ENCODE measurements at places on chromosomes 13 and 19.
A peak's percentile ranks its signal among the peaks of the same experiment; 100 is the strongest.

- H3K27ac ChIP-seq, result peak overlapping the region; percentile 94
- peak; percentile 64 for DNase-seq
- peaks cover 2% of the 10 kb centered on the region for H3K36me3 ChIP-seq
- H3K27me3 ChIP-seq, result no peaks in the 10 kb centered on the region
These were observed 111.9 kb downstream of the KCNRG start for GRCh38 chr13:50126993-50127725.

GRCh38 chr19:3687393-3687773 lies 12.9 kb downstream of the PIP5K1C start:
- H3K4me1 ChIP-seq, result peaks cover 9% of the 10 kb centered on the region
- H3K27ac ChIP-seq, result no peak overlapping the region
- peaks cover 3% of the 10 kb centered on the region for H3K36me3 ChIP-seq

- H3K36me3 ChIP-seq, result no peaks in the 10 kb centered on the region
- no peak overlapping the region for H3K4me3 ChIP-seq
- DNase-seq, result no peak
- H3K27me3 ChIP-seq, result no peaks in the 10 kb centered on the region
- H3K27ac ChIP-seq, result no peak overlapping the region
- H3K4me1 ChIP-seq, result no peaks in the 10 kb centered on the region
These were observed 270.9 kb downstream of the LMO7 start for GRCh38 chr13:75907044-75907443.

GRCh38 chr13:91647361-91647990 lies 249.1 kb downstream of the GPC5 start:
- DNase-seq, result peak; percentile 50
- H3K27ac ChIP-seq, result no peak overlapping the region
- no peak overlapping the region for H3K4me3 ChIP-seq
- no peaks in the 10 kb centered on the region for H3K36me3 ChIP-seq

- H3K36me3 ChIP-seq, result no peaks in the 10 kb centered on the region
- no peaks in the 10 kb centered on the region for H3K27me3 ChIP-seq
- peaks cover 28% of the 10 kb centered on the region for H3K4me1 ChIP-seq
- H3K27ac ChIP-seq, result no peak overlapping the region
These were observed 11.1 kb downstream of the LYL1 start for GRCh38 chr19:13091400-13092157.

GRCh38 chr19:38506723-38507550 lies 73.4 kb downstream of the RYR1 start:
- no peaks in the 10 kb centered on the region for H3K27me3 ChIP-seq
- H3K4me3 ChIP-seq, result no peak overlapping the region
- no peak overlapping the region for H3K27ac ChIP-seq
- H3K4me1 ChIP-seq, result no peaks in the 10 kb centered on the region
- no peaks in the 10 kb centered on the region for H3K36me3 ChIP-seq

- no peaks in the 10 kb centered on the region for H3K4me1 ChIP-seq
- H3K4me3 ChIP-seq, result no peak within 1 kb of the TSS
- no peak for DNase-seq
- H3K36me3 ChIP-seq, result no peaks in the 10 kb centered on the region
- no peak within 1 kb of the TSS for H3K27ac ChIP-seq
These were observed at the start of gene ADAMTS10 for GRCh38 chr19:8610041-8610935. TSS of gene ADAMTS10 (minus strand) at chr19:8610715. CDS start at chr19:8605710, 5,005 bp downstream.

- no peaks in the 10 kb centered on the region for H3K36me3 ChIP-seq
- H3K27me3 ChIP-seq, result no peaks in the 10 kb centered on the region
- H3K4me1 ChIP-seq, result no peaks in the 10 kb centered on the region
- no peak overlapping the region for H3K27ac ChIP-seq
- H3K4me3 ChIP-seq, result no peak overlapping the region
- DNase-seq, result no peak
These were observed 529.3 kb upstream of the SPRY2 start for GRCh38 chr13:80870186-80870585.

DNA sequence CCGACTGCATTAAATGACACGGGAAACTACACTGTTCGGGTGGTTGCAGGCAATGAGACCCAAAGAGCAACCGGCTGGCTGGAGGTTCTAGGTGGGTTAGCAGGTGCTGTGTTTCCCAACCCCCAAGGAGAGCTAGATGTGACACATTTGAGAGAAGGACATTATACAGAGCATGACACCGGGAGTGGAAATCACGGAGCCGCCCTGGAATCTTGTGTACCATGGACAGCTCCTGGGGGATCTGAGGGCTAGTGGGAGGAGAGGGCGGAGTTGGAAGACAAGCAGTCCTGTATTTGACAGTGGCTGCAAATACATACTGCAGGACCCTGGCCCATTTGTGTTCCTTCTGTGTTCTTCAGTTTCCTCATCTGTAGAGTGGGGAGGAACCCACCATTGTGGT lies 2.3 kb downstream of the CEACAM18 start:
- no peak overlapping the region for H3K27ac ChIP-seq
- DNase-seq, result no peak
- no peaks in the 10 kb centered on the region for H3K36me3 ChIP-seq
- no peaks in the 10 kb centered on the region for H3K4me1 ChIP-seq

DNA sequence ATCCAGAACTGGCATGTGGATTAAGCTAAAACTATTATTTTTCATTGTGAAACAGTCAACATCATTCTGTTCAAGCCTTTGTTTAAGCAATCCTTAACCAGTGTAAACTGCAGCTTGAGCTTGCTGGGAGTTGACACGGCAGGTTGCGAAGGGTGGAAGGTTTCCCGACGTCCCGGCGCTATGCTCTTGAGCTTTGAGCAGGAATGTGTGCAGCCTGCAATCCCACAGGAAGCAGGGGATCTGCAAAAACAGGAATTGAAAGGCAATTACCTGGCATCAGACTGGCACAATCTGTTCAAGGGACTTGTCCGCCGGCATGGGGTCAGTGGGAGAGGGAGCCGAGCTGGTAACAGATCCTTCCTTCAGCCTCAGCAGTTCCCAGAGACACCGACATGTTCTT lies 586.7 kb upstream of the SGCG start:
- H3K27ac ChIP-seq, result no peak overlapping the region
- no peaks in the 10 kb centered on the region for H3K36me3 ChIP-seq
- H3K4me3 ChIP-seq, result no peak overlapping the region
- H3K4me1 ChIP-seq, result no peaks in the 10 kb centered on the region
- H3K27me3 ChIP-seq, result no peaks in the 10 kb centered on the region

GRCh38 chr13:76708138-76708688 lies 178.0 kb downstream of the KCTD12 start:
- DNase-seq, result no peak
- no peaks in the 10 kb centered on the region for H3K36me3 ChIP-seq
- H3K4me3 ChIP-seq, result no peak overlapping the region
- no peaks in the 10 kb centered on the region for H3K27me3 ChIP-seq
- no peak overlapping the region for H3K27ac ChIP-seq

DNA sequence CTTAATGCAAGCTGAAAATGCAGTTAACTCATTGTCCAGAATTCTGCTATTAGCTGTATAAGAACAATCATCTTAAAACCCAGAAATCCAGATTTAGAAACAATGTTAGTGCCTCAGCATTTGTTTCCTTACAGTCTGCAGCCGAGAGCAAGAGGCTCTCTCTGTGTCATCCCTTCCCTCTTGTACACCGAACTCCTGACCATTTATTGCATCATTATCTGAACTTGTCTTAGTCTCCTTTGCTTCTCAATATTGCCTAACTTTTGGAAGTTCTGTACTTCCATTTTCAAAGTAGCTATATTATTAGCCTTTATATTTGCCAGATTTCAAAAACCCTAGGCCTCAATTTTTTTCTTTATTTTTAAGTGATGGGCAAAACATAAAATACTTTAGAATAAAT lies 27.1 kb downstream of the RNASEH2B start:
- H3K27ac ChIP-seq, result no peak overlapping the region
- no peak for DNase-seq
- H3K4me1 ChIP-seq, result no peaks in the 10 kb centered on the region
- H3K4me3 ChIP-seq, result no peak overlapping the region
- H3K27me3 ChIP-seq, result no peaks in the 10 kb centered on the region

- H3K4me1 ChIP-seq, result no peaks in the 10 kb centered on the region
- no peak overlapping the region for H3K4me3 ChIP-seq
- no peaks in the 10 kb centered on the region for H3K36me3 ChIP-seq
- no peaks in the 10 kb centered on the region for H3K27me3 ChIP-seq
These were observed 30.7 kb upstream of the ASF1B start for GRCh38 chr19:14166999-14167575.

DNA sequence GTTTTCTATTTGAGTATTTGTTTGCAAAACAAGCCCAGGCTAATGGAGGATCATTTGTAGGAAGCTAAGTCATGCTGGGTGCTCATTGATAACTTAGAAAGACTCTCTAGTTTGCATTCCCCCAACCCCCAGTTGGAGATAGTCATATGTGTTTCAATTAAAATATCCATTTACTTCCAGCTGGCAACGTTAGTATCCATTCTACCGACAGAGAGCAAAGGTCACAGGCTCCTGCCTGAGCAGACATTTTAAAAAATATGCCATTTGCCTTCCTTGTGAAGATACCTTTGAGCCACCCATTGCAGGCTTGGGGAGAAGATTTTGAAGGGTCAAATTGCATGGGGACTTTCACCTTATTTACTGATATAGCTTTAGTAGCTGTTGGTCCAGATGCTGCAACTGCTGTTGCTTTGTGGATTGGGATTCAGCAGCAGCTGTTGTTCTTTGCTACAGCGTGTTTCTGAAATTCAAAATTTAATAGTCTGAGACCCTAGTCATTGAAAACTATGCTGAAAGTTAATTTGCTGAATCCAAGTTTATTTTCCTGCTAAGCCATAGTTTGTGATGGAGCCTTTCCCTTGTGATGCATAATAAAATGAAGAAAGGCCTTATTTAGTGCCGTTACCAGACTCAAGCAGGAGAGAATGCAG lies 335.1 kb downstream of the GPC6 start:
- H3K4me3 ChIP-seq, result no peak overlapping the region
- no peak for DNase-seq
- no peaks in the 10 kb centered on the region for H3K36me3 ChIP-seq
- H3K27ac ChIP-seq, result no peak overlapping the region
- no peaks in the 10 kb centered on the region for H3K27me3 ChIP-seq
- no peaks in the 10 kb centered on the region for H3K4me1 ChIP-seq

GRCh38 chr13:49908637-49909036 lies 27.5 kb downstream of the SPRYD7 start:
- DNase-seq, result peak; percentile 50
- no peak overlapping the region for H3K27ac ChIP-seq
- H3K4me3 ChIP-seq, result no peak overlapping the region
- no peaks in the 10 kb centered on the region for H3K4me1 ChIP-seq

GRCh38 chr13:52926971-52927370 lies 78.5 kb upstream of the PCDH8 start:
- no peaks in the 10 kb centered on the region for H3K36me3 ChIP-seq
- no peak for DNase-seq
- no peak overlapping the region for H3K27ac ChIP-seq
- H3K4me3 ChIP-seq, result no peak overlapping the region
- H3K27me3 ChIP-seq, result no peaks in the 10 kb centered on the region

DNA sequence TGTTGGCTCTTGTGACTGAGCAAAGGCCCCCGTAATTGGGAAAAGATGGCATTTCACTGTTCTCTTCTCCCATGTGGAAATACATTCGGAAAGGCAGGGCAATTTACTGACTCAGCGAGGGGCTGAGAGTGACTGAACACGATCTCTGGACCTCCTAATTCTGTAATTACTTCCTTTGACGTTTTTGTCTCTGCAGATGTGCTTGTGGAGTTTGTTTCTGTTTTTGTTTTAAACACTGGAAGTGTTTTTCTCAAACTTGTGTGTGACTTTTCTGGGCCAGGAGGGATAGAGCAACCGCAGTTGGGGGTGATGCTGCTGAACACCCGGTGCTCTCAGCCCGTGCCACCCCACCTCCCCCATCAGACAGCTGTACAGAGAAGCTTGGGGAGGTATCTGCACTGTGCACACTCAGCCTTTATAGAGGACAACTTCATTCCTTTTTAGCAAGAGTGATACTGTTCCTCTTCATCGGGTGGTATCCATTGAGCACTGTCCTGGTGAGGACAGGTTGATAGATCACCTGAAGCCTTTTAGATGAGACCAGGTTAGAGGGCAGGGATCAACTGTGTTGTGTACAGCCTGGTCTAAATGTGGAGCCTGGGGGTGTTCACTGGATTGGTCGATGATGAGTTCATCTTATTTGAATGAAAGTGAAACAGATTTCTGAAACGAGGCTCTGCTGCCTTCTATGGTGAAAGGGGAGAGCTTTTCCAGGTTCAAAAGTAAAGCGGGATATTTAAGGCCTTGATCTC lies 117.4 kb downstream of the ESD start:
- DNase-seq, result no peak
- no peaks in the 10 kb centered on the region for H3K27me3 ChIP-seq
- H3K27ac ChIP-seq, result no peak overlapping the region
- H3K36me3 ChIP-seq, result no peaks in the 10 kb centered on the region
- no peak overlapping the region for H3K4me3 ChIP-seq

DNA sequence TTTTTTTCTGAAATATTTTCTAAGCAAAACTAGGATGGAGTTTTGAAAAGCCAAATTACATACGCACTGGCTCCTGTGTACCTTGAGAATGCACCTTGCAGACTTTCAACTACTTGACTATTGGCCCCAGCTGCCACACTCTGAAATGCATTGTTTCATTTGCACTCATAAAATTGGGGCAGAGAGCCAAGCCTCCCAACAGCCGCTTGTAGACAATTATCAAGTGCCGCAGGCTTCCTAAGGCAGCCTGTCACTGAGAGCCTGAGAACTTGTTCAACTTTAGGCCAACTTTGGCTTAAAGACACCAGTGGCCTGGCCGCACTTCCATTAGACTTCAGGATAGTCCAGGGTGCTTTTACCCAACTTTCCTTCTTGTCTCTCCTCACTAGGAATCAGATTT lies 115.7 kb upstream of the STARD13 start:
- no peak overlapping the region for H3K27ac ChIP-seq
- no peaks in the 10 kb centered on the region for H3K4me1 ChIP-seq
- H3K36me3 ChIP-seq, result no peaks in the 10 kb centered on the region
- no peak for DNase-seq
- H3K4me3 ChIP-seq, result no peak overlapping the region

DNA sequence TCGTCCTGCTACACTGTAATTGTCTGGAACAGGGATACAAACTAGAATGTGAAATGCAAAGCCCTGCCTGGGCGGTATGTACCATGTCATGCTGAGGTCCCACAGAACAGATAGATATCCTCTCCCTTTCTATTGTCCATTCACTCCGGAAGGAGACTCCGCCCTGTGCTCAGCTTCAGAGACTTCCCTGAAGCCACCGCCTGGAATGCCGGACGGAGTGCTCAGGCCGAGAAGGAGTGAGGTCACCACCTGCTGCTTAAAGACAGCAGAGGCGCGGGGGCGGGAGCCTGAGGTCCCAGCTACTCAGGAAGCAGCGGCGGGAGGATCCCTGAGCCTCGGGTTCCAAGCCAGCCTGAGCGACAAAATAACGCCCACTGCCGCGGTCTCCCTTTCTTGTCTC lies 890 bp upstream of the ZNF611 start:
- no peak overlapping the region for H3K4me3 ChIP-seq
- DNase-seq, result no peak
- no peaks in the 10 kb centered on the region for H3K27me3 ChIP-seq
- peaks cover 21% of the 10 kb centered on the region for H3K36me3 ChIP-seq
- no peak overlapping the region for H3K27ac ChIP-seq
- H3K4me1 ChIP-seq, result peaks cover 20% of the 10 kb centered on the region

- H3K4me3 ChIP-seq, result no peak overlapping the region
- no peaks in the 10 kb centered on the region for H3K36me3 ChIP-seq
- no peaks in the 10 kb centered on the region for H3K4me1 ChIP-seq
- DNase-seq, result no peak
- H3K27ac ChIP-seq, result no peak overlapping the region
- no peaks in the 10 kb centered on the region for H3K27me3 ChIP-seq
These were observed 743 bp downstream of the RDH8 start for GRCh38 chr19:10013834-10014618.

All from Karpas-422 (cell line).